RPMI7951 (cell line): ENCODE measurements at places on chromosomes 2 and 18. TPM values are rescaled to one million over a fixed set of nuclear protein-coding genes. Genes with fewer than 3 reads are reported as not detected.

- peak; percentile 39 for DNase-seq
These were observed 140.3 kb downstream of the RPIA start for GRCh38 chr2:88831792-88832248.

DNA sequence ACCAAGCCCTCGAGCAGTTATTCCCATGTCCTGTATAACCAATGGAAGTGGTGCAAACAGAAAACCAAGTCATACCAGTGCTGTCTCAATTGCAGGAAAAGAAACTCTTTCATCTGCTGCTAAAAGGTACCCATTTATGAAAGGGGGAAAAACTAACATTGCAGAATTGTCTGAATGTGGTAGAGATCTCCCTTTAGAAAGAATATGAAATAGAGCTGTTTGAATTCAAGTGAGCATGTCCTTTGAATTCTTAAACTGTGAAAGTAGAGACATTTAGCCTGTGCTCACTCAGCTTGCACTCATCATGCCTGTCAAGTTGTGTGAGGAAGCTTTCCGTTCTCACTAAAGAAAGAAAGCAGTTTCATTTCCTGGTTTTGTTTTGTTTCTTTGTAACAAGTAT is 87.4 kb downstream of the EML4 start:
- no peak for DNase-seq

GRCh38 chr2:232592772-232593395 is 40.5 kb upstream of the EFHD1 start:
- DNase-seq = peak; percentile 80

- no peak for DNase-seq
These were observed 21.9 kb downstream of the GATA6 start for GRCh38 chr18:22191346-22191695.

Gene CHRND
- not detected in 2 replicates for total RNA-seq

Gene RTTN
- 14.0 and 17.7 TPM in 2 replicates for total RNA-seq

GRCh38 chr18:37805773-37806404 is 240.3 kb upstream of the CELF4 start:
- DNase-seq = no peak

Gene DHRS9
- total RNA-seq = not detected in 2 replicates

DNA sequence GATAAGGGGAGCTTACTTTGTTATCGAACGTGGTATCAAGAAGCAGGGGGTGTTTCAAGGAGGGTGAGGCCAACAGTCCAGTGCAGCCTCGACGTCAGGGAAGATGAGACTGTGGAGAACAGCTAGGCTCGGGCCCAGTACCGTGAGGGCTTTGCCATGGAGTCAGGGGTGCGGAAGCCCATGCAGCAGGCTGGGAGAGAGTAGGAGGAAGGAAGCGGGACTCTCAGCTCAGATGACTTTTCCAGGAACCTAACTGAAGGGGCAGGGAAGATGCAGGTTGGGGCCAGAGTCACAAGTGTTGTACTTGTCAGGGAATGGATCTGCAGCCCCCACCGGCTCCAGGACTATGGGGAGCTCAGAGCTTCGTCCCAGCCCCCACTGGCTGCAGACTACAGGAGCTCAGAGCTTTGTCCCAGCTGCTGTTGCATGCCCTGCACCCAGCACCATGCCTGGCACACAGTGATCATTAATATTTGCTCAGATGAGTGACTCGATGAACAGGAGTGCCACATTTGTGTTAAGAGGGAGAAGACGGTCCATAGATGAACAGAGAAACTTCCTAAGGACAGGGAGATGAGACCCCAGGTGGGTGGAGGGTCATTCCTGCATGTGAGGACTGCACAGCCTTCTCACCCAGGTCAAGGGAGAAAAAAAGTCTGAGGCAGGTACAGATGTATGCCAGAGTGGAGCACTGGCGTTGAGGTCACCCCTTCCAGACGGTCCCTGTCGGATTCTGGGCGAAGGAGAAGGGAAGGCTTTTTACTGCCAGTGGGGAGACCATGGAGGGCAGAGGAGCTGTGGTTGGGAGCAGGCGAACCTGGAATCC is 36.4 kb downstream of the PTGR3 start:
- DNase-seq = no peak

GRCh38 chr18:33291539-33291938 is 149.0 kb downstream of the CCDC178 start:
- DNase-seq = no peak

Gene PHLPP1
- 4.1 and 4.3 TPM in 2 replicates for total RNA-seq

Gene EVA1A
- 68.7 and 95.4 TPM in 2 replicates for total RNA-seq

Gene SPHKAP
- not detected in 2 replicates for total RNA-seq

DNA sequence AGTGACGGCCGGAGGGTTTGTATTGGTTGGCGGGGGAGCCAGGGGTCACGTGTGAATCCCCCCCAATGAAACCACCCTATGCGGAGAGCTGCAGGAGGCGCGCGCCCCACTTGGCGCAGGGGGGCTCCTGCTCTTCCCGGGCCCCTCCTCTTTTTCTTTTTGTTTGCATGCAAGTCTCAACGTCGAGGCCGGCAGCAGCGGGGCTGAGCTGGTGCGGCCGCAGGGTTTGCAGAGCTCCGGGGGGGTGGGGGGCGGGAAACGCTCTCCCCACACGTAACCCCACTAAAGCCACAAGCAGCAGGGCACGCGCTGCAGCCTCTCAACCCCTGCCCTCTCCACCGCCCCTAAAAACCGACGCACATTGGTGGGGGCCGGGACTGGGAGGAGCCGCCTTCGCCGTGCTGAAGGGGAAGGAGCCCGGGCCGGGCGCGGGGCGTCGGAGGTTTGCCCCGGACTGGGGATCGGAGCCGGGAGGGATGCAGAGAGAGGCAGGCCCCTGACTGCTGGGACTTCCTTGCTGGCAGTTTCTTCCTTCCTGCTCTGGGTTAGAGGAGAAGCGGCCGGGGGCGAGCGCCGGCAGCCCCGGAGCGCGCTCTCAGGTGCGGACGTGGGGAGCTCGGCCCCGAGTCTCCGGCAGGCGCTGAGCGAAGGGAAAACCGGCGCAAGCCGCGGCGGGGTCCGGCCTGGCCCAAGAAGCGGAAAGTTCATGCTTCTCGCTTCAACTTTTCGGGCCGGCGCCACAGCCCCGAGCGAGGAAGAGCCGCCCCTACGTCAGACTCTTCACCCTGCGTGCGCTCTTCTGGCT is 864 bp downstream of the LBH start:
- DNase-seq = no peak

Gene NOSTRIN
- 0.20 TPM in 1 of 2 replicates, not detected in the other for total RNA-seq

- no peak for DNase-seq
These were observed 72.1 kb downstream of the WDSUB1 start for GRCh38 chr2:159214325-159214865.

Gene LONRF2
- 0.68 and 0.84 TPM in 2 replicates for total RNA-seq

Gene REG3G
- not detected in 2 replicates for total RNA-seq

GRCh38 chr2:215652388-215652787 is 216.5 kb upstream of the FN1 start:
- DNase-seq = peak; percentile 82

DNA sequence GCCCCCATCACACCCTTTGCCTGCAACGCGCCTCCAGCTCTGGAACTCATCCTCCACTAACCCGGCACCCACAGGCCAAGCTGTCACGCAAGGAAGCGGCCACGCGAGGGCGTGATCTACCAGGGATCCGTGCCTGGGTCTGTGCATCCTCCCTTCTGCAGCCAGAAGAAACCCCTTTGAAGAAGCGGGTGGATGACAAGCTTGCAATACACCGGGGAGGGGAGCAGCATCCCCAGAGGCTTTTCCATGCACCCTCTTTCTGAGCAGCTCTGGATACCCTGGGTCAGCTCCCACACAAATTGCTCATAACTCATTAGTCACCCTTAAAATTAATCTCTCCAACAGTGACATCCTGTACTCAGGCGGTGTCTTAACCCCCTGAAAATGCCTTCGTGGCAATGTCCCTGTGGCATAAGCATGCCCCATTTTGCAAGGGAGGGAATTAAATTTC is 47.6 kb downstream of the PDCL3 start:
- peak; percentile 64 for DNase-seq

- DNase-seq = peak; percentile 58
These were observed at the start of gene RNF144A for GRCh38 chr2:6917071-6917760. RNF144A (plus strand) TSS chr2:6917412; CDS start chr2:6996927, 79,515 bp downstream.

Gene IL1F10
- not detected in 2 replicates for total RNA-seq

DNA sequence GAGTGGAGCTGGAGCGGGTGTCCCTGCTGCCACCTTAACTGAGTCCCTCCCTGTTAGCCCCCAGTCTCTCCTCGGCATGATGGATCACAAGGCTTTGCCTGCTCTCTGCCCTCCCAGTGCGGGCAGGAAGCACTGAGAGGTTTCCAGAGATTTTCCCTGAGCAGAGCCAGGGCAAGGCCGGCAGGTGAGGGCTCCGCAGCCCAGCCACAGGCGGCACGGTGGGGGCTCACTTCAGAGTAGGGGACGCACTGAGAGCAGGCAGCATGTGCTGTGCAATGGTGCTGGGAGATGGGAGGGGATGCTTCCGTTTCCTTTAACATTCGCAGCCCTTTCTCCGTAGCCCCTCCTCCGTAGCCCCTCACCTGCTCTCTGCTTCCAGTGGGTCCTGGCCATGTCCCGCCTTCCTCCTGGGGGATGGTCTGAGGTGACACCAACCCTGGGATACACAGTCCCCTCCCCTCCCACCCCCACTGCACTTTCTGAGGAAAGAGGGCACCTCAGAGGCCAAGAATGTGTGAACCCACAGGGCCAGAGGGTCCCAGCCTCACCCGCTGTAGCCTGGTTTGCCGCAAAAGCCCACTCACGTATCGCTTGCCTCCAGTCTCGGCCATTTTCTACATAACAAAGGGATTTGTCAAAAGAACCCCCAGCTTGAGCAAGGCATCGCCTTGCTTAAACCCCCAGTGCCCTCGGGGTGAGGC is 10.7 kb downstream of the KCNF1 start:
- no peak for DNase-seq
